ENCODE measurements at places on chromosomes 16 and 17.

GRCh38 chr17:36049643-36050042 is 14.4 kb upstream of the CCL18 start:
- no peak for DNase-seq

DNA sequence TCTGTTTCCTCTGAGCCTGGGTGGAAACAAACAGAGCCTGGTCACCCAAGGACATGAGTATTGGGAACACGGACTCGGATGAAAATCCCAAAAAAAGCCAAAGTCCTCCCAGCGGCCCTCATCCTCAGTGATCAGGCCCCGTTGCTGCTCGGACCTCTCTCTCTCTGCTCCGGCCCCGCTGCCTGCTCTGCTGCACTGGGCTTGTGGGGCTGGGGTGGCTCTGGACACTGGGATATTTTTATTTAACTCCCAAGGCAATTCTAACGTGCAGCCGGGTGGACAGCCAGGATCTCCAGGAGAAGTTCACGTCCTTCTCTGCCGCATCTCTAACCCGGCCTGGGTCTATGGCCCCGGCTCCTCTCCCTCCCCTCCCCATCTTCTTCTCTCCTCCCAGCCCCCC is 280.9 kb upstream of the TNRC6C start:
- DNase-seq = no peak

DNA sequence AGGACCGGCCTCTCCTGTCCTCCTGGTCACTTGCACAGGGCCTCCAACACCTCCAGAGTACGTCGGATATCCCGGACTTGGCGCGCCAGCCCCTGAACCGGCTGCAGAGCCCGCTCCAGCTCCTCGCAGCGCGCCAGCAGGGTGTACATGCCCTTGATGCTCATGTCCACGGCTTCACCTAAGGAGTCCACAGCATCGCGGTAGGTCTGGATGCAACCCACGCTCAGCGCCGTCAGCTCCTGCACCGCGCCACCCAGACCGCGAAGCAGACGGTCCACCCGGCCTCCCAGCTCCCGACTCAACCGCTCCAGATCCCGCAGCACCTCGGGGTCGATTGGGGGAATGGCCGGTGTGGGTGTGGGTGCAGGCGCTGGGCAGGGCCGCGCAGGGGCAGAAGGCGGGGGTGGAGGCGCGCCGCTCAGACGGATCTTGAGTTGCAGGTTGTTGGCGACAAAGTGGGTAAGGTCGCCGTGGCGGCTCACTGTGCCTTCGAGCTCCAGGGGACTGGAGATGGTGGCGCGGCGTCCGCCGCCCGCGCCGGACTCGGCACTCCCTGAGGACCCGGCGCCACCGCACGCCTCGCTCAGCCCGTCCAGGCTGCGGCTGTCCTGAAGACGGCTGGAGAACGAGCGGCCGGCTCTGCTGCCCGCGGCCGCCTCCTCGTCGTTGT is 804 bp downstream of the BORCS6 start:
- peak; percentile 12 for DNase-seq

DNA sequence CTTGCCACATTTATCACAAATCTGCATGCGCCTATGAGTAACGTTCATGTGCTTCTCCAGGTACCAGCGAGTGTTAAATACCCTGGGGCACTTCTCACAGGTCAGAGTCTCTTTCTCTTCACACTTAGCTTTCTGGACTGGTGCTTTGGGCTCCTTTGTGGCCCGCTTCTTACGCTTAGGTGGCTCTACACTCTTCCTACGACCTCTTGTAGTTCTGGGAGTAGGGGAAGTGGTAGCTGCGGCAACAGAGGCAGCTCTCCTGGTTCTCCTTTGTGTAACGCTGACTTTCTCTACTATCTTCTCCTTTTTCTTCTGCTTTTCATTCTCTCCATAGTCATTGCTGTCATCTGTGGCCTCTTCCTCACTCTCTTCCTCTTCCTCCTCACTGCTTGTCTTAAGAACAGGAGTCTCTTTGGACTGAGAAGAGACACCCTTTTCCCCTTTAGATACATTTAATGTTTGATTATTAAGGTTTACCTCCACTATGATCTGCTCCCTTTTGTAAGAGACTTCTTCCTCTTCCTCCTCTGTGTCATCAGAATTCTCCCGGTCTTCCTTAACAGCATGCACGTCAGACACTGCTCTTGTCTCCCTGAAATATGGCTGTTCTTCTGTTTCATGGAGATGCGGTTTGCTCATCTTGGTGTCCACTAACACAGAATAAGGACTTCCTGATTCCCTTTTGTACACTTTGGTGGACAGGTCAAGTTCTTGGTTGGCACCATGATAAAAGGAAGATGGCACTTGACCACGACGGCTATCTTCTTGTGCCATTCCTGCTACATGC is 45.0 kb downstream of the ZNF652 start:
- DNase-seq = no peak

GRCh38 chr16:49932946-49933345 is 77.0 kb upstream of the ZNF423 start:
- DNase-seq = no peak

DNA sequence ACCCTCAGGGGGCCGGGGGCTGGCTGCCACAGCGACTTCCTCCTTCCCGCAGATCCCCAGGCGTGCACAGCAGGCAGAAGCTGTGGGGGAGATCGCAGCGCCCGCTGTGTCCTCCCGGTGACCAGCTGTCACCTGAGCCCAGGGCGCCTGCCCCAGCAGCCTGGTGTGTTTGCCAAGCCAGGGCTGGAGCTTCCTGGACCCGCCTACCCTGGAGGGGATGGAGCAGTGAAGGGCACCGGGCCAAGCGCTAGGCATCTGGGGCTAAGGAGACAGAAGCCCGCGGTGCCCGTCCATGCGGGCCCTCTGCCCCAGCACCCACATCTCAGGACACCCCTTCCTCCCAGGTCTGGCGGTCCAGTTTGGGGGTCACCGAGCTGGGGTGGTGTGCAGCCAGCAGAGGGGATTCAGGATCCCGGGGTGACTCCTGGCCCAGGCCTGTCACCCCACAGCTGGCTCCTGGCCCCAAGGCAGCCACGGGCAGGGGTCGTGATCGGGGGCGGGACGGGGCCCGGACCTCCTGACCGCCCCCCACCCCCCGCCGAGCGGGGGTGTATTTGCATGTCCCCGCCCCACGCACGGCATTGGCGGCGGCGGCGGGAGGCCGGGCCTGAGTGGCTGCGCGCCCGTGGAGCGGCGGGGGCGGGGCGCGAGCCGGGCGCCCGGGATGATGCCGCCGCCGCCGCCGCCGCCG is at the start of gene RAB26:
RAB26 (plus strand) TSS at position 645 of the 691 bp plus-strand sequence. CDS start 159 bp downstream, outside the sequence.
- peak; percentile 94 for DNase-seq

DNA sequence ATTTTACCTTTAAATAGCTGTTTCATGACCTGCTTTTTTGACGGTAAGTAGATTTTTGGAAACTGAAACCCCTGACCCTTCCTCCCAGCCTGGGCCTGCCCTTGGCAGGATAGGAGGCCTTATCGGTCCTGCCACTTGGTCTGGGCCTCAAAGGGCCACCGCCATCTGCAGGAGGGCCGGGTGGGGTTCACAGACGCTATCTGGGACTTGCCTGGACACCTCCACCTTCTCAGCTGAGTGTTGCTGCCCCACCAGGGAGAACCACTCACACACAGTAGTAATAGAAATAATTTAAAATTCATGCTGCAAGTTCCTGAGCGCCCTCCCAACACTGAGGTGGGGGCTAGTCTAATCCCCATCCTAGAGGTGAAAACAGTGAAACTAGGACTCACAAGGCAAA is 4.6 kb upstream of the NPRL3 start:
- DNase-seq = no peak

Measured in HT-29 (cell line).